Stimulated activated CD8-positive, alpha-beta memory T cell treated with anti-CD3 and anti-CD28 coated beads, Interleukin-15, amount 100 ng/mL, for 1 hour (primary cell): ENCODE measurements at places on chromosomes 3 and 15.

DNA sequence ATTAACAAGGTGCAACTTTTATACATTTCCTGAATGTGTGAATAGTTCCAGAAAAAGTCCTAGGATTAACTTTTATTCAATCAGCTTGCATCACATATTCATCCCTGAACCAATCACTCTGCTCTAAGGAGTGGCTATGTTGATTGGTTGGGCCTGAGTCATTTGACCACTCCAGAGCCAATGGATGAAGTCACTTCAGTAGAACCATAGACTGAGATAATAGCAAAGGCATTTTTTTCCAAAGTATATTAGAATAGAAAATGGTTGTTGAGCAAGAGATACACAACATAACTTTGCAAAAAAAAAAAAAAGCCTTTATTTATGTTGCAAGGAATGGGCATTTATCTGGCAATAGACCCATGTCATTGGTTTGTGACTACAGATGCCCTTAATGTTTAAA, 55.5 kb upstream of the AGTR1 start:
- DNase-seq: no peak

GRCh38 chr3:57966829-57967228, 41.4 kb upstream of the FLNB start:
- DNase-seq: no peak

- DNase-seq: no peak
These were observed 38.1 kb downstream of the MUC20 start for GRCh38 chr3:195758721-195759353.

GRCh38 chr15:60004009-60004845, at the start of gene FOXB1:
TSS of gene FOXB1 (plus strand) at chr15:60004311. CDS start at chr15:60004964, 653 bp downstream.
- DNase-seq: no peak

DNA sequence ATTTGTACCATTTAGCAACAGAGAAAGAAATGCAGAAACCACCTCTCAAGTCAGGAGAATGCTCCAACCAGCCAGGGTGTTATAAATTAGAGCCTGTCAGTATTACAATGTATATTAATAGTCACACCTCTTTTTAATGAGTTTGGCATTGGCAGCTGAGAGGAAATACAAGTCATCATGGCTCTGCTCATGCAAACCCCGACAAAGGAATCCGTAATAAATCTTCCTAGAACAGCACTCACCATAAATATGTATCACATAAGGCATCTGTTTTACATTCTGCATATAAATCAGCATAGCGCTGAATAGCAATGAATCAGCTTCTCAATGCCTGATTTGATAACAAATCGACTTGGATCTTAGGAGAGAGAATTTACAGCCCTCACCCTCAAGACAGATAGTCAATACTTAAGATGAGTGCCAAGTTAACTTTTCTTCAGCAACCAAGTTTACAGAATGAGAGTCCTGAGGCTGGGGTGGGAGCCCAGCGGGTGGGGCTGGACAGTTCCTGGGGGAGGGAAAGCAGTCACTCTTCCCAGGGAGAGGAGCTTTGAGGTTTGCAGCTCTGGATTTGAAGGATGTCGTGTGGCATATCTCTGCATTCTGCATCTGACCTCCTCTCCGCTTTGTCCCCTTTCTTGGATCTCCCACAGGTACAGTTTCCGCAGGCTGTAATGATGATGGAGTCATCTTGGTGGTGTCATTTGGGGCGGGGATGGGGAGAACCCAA, 1034.4 kb upstream of the NR2F2 start:
- DNase-seq: no peak

DNA sequence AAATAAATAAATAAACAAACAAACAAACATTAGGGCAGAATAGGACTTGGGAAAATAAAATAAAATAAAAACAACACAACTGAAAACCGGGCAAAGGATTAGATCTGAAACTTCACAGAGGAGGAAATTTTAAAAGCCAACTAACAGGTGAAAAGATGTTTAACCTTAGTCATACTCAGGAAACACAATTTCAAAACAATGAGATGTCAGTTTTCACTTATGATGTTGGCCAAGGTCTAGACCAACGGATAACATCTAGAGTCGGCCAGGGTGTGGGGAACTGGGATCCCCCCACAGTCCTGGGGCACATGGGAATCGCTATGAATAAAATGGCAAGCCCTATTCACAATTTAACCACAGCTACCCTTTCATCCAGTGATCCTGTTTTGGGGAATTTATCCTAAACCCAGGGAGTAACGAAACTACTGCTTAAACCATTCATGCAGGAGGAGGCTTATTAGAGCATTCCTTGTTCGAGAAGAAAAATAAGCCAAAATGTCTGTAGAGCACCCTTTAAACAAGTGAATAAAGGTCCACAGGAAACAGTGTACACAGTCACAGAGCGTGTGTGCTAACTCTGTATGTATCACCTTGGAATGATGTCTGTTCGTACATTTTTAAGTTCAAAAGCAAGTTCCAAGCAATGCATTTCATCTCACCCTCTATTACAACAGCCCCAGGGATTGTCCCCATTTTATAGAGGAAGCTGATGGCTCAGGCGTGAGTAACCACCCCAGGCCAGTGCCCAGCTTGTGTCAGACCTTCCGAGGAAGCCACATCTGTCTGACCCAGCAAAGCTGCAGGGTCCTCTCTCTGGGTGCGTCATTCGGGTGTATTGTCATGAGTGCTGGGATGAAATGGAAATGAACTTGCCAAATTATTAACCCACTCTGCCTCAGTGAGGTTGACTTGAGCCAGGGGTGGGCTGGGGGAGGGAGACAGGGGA, 6.3 kb upstream of the ANPEP start:
- DNase-seq: no peak

GRCh38 chr3:121630355-121630754, 30.3 kb downstream of the HCLS1 start:
- no peak for DNase-seq
